ENCODE measurements at places on chromosomes 3 and 15.
A peak's percentile ranks its signal among the peaks of the same experiment; 100 is the strongest.

- DNase-seq = no peak
Measured at GRCh38 chr15:76349301-76350070, 12.9 kb downstream of the ISL2 start.

DNA sequence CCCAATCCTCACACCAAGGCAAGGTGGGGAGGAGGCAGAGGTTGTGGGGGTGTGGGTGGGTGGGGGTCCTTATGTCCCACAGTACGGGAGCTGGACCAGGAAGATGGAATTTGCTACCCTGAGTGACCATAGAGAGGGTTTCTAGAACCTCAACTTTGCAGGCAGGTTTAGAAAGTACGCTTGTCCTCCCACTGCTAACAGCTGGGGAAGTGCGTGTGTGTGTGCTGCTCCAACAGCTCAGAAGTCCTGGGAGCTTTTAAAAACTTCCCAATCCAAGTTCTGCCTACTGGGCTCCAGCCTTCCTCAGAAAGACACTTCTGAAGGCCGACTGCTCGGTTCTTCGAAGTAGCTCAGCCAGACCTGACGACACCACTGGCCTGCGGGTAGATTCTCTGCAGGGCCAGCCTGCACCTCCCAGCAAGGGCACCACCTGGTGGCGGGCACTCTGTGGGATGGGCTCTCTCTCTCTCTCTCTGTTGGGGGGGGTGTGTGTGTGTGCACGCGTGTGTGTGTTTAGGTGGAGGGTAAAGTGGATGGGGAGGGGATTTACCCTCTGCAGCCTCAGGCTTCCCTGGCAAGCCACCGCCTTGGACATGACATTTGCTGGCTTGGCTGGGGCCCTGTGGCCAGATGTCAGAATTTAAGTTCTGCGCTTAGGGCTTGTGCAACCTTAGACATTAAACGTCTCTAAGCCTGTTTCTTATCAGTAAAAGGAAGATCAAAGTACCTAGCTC lies 15.6 kb downstream of the TMEM158 start:
- peak; percentile 69 for DNase-seq

GRCh38 chr15:87369269-87369668 lies 887.3 kb downstream of the NTRK3 start:
- DNase-seq = no peak

DNA sequence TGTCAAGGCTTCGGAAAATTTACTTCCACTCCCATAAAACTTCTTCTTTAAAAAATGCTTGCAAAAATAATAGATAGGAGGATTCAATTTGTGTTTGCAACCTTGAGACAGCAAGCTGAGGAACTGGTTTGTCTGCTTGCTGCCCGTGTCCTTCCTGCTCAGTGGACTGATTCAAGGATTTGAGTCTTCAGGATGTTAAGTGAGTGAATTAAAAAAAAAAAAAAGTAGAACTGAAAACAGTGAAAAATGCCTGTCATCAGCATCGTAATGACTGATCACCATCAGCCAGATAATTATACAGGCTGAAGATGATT lies 453.7 kb downstream of the FGF12 start:
- DNase-seq = no peak

GRCh38 chr15:80020731-80021130 lies 38.7 kb upstream of the ZFAND6 start:
- no peak for DNase-seq

- DNase-seq = no peak
Measured at GRCh38 chr3:76943058-76943457, 96.8 kb upstream of the ROBO2 start.

GRCh38 chr3:72210261-72210660 lies 425.3 kb upstream of the PROK2 start:
- no peak for DNase-seq

GRCh38 chr3:25313286-25313685 lies 114.8 kb upstream of the RARB start:
- DNase-seq = no peak

DNA sequence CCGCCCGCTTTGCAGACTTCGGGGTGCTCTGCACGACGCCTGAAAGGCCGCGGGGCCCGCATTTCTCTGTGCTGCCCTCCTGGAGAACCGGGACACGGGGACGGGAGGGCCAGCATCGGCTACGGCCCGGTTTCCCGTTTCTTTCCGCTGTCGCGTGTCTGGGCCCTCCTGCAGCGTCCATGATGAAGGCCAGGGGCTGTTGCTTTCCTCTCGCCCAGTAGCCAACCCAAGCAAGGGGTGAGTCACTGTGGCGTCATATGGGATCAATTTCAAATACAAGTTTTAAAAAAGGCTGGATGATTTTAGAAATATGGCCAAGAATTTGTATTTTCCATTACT lies 435 bp downstream of the SLC35G2 start:
- DNase-seq = no peak

- DNase-seq = no peak
Measured at GRCh38 chr3:126112531-126113237, 28.8 kb upstream of the SLC41A3 start.

GRCh38 chr15:69080295-69081248 lies 66.1 kb downstream of the NOX5 start:
- no peak for DNase-seq

DNA sequence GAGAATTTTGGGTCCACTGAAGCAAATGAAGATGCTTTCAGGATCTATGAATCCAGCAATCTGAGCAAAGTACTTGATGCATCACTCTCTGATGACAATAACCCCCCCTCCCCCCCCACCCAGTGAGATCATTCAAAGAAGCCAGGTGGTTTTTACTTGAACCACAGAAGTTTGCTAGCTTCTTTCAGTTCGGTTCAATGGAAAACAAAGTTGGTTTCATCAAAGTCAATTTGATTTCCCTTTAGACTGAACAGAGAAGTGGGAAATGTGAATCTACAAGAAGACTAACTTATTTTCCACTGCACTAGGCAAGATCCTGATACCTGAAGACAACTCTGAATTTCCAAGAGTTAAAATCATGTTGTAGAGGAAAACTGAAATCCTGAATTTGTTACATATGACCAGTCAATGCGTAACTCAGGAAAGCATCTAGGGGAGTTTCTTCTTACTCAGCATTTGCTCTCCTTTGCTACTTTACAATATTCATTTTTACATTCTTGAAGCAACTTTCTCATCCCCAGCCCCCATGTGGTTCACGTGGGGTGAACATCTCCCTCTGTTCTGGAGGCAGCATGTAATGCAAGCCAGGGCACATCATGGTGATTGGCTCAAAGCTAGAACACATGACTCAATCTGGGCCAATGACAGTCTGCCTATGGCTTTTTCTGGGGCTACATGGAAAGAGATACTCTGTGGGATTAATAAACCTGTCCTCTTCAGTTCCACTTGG lies 572.6 kb downstream of the FOXP1 start:
- peak; percentile 55 for DNase-seq

GRCh38 chr15:85702321-85703101 lies 92.2 kb downstream of the KLHL25 start:
- no peak for DNase-seq

- DNase-seq = no peak
Measured at GRCh38 chr15:101048581-101049030, 129.4 kb downstream of the LRRK1 start.

DNA sequence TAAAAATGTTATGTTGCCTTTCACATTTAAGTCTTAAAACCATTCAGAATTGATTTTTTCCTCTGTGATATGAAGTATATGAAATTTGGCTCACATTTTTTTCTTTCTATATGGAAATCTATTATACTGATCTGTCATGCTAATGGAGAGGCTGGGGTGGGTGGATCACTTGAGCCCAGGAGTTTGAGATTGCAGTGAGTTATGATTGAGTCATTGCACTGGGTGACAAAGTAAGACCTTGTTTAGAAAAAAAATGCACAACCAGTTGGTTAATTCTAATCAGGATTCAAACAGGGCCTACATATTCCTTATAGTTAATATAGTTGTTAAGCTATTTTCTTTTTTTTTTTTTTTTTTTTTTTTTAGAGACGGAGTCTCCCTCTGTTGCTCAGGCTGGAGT lies 230.5 kb downstream of the MFSD1 start:
- DNase-seq = no peak

DNA sequence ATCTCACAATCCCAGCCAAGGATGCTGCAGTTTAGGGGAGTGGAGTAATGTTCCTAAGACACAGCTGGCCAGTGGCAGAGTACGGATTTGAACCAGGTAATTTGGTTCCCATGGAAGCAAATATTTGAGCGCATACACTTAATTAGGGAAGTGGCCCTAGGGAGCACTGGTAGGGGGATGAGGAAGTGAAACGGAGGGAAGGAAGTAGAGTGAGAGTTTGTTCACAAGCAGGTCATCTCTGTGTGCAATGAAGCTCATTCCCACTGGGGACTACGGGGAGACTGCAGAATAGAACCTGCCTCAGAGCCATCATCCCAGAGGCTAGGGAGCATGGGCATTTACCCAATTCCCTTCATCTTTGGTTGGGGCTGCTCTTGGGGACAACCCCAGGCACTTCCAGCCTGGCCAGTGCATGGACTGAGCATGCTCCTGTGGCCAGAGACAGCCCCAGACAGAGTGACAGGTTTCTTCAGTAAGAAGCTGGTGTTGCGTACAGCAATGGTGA lies 317.2 kb upstream of the PROK2 start:
- DNase-seq = no peak

DNA sequence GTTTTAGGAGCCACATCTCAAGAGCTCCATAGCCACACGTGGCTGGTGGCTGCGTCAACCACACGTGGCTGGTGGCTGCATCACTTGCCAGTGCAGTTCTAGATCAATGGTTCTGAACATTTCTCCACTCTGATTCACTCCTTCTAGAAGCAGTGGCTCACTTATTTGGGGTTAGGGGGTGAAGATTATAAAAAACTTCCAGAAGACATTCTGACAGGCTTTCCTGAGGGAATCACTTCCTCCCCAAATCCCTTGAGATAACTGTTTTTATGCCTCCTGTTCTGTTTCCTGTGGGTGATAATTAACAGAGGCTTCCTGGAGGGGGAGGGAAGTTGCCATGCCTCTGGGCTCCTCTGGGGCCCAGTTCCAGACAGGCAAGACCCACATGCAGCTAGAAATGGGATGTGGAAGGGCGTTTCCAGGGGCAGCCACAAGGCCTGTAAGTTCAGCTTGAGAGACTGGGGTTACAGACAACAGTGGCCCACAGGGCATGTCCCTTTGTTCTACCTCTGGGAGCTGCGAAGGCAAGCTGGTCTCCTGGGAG lies 23.6 kb downstream of the HEG1 start:
- no peak for DNase-seq

DNA sequence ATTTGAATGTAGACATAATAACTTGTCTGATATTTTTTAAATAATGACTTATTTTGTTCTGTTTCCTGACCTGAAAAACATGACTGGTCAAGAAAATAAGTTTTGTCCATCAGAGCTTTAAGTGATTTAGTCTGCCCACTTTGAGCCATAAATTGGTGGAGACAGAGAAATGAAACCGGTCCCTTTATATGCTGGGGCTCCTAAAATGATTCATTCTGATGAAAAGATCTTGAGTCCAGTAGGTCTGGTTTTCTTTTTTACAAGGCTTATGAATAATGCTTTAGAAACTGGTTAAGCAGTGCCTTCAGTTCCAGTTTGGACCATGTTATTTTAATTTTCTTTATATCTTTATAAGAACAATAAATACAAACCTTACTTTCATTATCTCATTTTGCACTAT lies 293.2 kb downstream of the DIPK2A start:
- no peak for DNase-seq

- no peak for DNase-seq
Measured at GRCh38 chr15:66893294-66893693, 172.1 kb upstream of the SMAD3 start.

GRCh38 chr15:35465783-35466182 lies 80.2 kb downstream of the DPH6 start:
- no peak for DNase-seq

- DNase-seq = no peak
Measured at GRCh38 chr3:48429960-48430707, at the start of gene PLXNB1. Gene PLXNB1 (minus strand): TSS chr3:48430086. CDS start chr3:48424611, 5,475 bp downstream.

- no peak for DNase-seq
Measured at GRCh38 chr3:47473391-47473790, 2.4 kb downstream of the SCAP start.

Data from stimulated activated CD4-positive, alpha-beta T cell treated with anti-CD3 and anti-CD28 coated beads, Interleukin-12 subunit alpha, Interleukin-12 subunit beta, amount 100 ng/mL, for 24 hours (primary cell).